ENCODE measurements at places on chromosomes 6 and 20.

DNA sequence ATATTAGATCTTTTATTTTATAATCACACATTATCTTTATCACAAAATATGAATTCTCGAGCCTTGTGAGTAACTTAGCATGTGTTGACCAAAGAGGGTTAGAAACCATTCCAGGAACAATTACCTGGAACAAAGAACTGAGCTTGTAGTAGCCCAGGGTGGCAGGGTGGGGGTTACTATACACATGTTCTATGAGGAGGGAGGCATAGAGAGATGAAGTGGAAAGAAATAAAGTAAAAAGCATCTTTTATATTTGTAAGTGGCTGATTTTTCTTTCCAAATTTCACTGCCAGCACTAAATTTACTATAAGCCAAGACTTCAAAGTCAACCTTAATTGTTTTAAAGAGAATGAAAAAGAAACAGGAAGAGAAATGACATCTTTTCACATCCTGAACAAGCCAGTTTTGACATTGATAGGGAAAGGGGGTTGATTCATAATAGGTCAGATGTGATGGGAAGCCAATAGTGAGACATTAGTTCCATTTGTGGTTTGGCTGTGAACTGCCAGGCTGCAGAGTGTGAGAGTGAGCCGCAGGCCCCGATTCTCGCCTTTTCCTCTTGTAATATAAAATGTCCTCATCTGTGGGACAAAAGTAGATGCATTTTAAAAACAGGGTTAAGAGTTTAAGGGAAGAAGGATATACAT is 52.7 kb upstream of the MYB start:
- DNase-seq = peak; percentile 36

GRCh38 chr6:113758826-113759574 is 98.1 kb upstream of the MARCKS start:
- DNase-seq = no peak

DNA sequence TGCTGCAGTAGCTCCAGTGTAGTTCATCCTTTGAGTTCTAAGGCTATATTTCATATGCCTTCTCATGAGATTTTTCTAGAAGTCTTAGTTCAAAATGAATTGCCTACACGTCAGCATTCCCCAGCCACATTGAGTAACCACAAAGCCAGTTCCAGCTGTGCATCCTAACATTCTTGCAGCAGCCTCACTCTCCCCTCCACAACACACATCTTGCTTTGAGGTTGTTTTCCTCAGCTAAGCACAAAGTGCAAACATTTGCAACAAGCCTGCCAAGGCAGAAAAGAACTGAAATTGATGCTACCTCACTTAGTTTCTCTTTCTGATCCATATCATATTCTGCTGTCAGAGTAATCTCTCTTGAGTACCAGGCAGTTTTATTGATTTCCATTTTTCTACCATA is 160.7 kb upstream of the KCNQ5 start:
- DNase-seq = no peak

GRCh38 chr6:116764961-116765841 is at the start of gene FAM162B:
TSS of gene FAM162B (minus strand) at chr6:116765719. CDS start at chr6:116765576, 143 bp downstream.
- no peak for DNase-seq

- no peak for DNase-seq
Measured at GRCh38 chr6:16713597-16713996, 47.7 kb downstream of the ATXN1 start.

DNA sequence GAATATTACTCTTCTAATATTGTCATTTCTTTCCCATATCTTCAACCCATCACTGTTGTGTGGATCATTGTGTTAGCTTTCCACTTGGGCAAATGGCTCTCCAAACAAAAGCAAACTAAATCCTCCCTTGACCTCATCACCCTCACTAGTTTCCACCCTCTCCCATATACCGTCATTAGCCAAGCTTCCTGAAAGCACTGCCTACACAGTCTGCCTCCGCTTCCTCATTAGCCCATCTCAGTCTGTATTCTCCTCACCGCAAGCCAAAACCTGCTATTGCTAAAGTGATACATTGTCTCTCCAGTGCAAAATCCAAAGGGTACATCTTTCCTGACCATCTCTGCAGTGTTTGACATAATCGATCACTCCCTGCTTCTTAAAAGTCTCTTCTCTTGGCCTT is 212.6 kb downstream of the CLIC5 start:
- DNase-seq = no peak

GRCh38 chr6:12749531-12750379 is 33.2 kb downstream of the PHACTR1 start:
- DNase-seq = no peak

- no peak for DNase-seq
Measured at GRCh38 chr6:170278743-170279094, 12.2 kb downstream of the DLL1 start.

GRCh38 chr20:37394543-37395409 is 48.8 kb downstream of the SRC start:
- DNase-seq = no peak

DNA sequence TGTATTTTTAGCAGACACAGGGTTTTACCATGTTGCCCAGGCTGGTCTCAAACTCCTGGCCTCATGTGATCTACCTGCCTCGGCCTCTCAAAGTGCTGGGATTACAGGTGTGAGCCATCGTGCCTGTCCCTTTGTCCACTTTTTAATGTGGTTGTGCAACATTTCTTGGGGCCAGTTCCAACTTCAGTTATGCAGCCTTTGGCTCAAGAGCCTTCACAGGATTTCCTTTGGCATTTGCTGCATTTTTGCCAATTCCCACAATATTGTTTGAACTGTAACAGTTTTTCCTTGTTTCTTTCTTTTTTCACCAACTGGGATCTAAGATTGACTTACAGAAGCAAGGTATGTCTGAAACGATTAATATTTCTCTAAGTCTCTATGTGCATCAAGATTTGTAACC is 63.6 kb downstream of the EDN1 start:
- DNase-seq = no peak

DNA sequence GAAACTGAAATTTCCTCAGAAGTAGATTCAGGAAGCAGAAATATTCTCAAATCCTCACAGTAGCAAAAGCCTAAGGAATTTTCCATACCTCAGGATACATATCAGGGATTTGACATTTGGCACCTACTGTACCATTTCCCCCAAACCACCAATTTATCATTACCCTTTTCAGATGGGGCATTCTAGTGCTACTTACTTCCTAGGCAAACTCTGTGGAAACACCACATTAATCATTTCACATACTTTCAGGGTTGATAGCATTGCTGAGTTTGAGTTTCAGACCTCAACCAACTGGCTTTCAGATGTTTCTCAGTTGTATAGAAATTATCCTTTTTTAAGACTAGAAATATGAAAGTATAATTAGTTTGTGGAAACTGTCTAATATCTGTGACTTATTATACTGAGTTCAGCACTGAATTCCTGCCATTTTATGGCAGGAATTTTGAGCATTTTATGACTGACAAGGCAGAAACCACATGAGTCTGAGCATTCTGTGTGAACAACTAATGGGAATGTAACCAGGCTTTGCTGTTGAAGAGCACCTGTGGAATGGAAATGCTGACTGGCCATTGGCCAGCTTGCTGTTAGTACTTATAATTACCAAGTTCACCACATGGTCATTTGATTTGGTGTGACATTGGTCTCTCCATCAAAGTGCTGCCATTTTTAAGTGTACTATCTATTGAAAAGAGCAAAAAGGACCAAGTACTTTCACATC is 35.1 kb upstream of the IRAK1BP1 start:
- no peak for DNase-seq

GRCh38 chr6:6588064-6588923 is at the start of gene LY86:
TSS of gene LY86 (plus strand) at chr6:6588720. CDS start at chr6:6588735, 15 bp downstream.
- DNase-seq = no peak

DNA sequence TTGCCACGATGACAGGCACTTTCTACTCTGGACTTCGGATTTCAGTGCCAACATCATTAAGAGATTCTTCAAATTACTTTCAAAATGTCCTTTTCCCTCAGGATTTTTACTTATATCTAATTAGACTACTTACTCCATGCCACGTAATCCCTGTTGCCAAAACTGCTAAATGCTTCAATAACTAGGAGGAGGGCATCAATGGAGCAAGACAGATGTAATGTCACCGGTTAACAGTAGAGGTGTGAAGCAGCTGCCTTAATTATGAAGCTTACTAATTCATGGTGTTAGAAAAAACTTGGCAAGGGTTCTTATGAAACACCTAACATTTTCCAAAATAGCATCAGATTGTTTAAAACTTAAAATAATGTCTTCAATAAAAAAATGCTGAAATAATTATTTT is 111.2 kb upstream of the SIM1 start:
- DNase-seq = no peak

DNA sequence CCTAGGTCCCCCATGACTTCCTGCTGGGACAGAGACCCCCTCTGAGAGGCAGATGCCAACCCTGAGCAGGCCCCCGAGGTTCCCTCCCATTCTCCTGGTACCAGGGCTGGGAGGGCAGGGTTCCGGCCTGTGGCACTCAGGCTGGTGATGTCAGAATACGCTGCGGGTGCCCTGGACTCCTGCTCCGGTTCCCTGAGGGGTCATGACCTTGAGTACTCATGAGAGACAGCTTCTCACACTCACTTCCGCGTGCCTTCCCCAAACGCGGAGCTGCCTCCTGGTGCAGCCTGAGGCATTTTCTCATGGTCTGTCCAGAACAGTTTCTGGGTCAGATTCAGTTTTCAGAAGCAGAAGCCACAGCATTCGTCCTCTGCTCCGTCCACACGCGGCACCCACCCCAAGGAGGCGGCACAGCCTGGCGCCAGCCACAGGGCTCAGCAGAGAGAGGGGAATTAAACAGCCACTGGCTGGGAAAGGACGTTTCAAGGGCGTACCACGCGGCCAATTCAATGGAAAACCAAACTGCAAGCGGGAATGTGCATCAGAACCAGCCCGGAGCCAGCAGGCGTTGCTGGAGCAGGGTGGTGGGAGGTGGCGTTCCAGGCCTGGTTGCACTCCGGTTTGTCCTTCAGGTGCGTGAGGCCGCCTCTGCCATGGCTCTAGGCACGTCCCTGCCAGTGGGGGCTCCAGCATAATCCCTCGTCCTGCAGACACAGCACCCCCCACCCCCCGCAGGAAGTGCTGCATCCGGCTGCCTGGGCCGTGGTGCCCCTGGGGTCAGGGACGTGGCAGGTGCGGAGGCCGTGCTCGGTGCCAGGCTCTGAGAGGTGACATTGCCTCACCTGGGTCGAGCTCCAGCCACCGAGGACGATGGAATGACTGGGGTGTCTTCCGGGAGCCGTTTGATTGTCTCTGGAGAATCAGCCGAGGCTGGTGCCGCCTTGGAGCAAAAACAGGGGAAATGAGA is 58.3 kb upstream of the BHLHE23 start:
- DNase-seq = no peak

- DNase-seq = no peak
Measured at GRCh38 chr6:105897131-105897530, 189.0 kb upstream of the PRDM1 start.

GRCh38 chr6:138428944-138429598 is 25.0 kb downstream of the HEBP2 start:
- no peak for DNase-seq

GRCh38 chr6:123812621-123813020 is 9.0 kb downstream of the NKAIN2 start:
- DNase-seq = no peak
